ENCODE measurements at places on chromosomes 1 and 21.

- no peak for DNase-seq
These were observed 106.7 kb upstream of the GNG12 start for GRCh38 chr1:67939942-67940341.

- DNase-seq: no peak
These were observed 30.9 kb upstream of the ID3 start for GRCh38 chr1:23590058-23590783.

- DNase-seq: peak; percentile 82
These were observed at the start of gene ISG15 for GRCh38 chr1:1013105-1013921. Gene ISG15, plus strand, starts transcription at chr1:1013497. Its CDS starts 77 bp downstream, at chr1:1013574.

DNA sequence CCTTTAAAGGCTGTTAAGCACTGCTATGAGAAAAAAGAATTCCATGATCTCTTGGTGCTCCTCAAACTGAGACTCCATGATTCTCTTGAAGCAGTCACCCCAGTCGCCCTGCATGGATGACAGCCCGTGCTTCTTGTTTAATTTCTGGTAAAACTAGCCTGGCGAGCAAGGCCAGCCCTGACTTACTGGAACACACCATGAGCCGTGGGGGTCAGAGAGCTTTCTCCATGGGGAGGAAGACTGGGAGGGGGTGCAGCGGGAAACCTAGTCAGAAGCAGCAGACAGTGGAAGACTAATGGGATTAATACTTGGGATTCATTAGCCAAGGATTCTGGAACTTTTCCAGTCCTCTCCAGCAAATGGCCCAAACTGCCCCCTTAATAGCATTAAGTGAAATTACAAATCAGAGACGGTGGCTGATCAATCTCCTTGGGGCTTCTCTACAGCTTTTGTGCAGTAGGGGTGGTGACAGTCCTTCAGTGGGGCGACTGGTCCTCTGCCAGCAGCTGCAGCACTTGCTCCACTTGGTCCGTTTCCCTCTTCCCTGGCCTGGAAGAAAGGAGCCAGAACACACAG lies 57.2 kb upstream of the LRRN2 start:
- DNase-seq: no peak

DNA sequence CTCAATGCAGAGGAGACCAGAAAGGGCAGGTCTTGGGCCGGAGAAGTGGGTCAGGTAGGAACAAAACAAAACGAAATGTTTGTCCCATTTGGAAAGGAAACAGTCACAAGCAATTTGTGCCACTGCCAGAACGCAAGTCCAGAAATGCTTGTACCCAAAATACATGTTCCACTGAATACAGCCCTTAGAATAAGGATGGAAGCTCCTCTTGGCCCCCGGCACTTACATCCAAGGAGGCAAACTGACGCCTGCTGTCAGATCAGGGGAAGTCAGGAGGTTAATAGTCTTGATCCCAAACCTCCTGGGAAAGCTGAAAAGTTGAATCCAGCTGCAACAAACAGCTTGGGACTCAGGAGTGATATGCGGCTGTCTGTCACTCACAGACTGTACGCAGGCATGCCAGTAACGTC lies 75.9 kb upstream of the GALNT2 start:
- no peak for DNase-seq

DNA sequence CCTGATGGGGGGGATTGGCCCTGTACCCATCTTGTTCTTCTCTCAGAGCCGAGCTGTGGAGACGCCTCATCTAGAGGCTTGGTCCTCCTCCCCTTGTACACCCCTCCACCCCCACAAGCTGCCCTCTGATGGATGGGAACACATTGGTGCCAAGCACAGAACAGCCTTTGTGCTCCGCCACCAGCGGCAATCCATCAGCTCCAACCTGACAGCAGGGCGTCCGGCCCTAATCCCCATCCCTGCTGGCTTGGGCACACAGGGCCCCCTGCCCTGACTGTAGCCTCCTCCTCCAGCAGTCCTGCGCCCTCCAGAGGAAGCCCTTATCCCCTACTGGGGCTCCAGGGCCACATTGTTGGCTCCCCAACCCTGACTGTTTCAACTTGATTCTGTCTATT lies 3.8 kb upstream of the MYOG start:
- no peak for DNase-seq

- no peak for DNase-seq
These were observed 383.3 kb downstream of the HHAT start for GRCh38 chr1:210711825-210712612.

- no peak for DNase-seq
These were observed 148.8 kb upstream of the CAMK1G start for GRCh38 chr1:209434631-209435217.

GRCh38 chr1:234532503-234532922 lies 53.5 kb upstream of the TARBP1 start:
- no peak for DNase-seq

GRCh38 chr1:58266242-58266641 lies 280.3 kb downstream of the OMA1 start:
- DNase-seq: no peak
